ENCODE measurements at places on chromosomes 16 and 17.

DNA sequence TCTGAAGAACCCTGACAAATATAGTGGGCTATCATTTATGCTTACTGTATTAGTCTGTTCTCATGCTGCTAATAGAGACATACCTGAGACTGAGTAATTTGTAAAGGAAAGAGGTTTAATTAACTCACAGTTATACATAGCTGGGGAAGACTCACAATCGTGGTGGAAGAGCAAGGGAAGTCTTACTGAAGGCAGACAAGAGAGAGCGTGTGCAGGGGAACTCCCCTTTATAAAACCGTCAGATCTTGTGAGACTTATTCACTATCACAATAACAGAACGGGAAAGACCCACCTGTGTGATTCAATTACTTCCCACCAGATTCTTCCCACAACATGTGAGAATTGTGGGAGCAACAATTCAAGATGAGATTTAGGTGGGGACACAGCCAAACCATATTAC, 526.8 kb upstream of the GOT2 start:
- DNase-seq = no peak

GRCh38 chr17:8176998-8177731, 985 bp upstream of the TMEM107 start:
- no peak for DNase-seq

- no peak for DNase-seq
These were observed 41.5 kb upstream of the GNG13 start for GRCh38 chr16:842061-842476.

- no peak for DNase-seq
These were observed 10.8 kb downstream of the CPNE2 start for GRCh38 chr16:57102888-57103851.

GRCh38 chr16:75244844-75245758, 6.3 kb downstream of the BCAR1 start:
- DNase-seq = no peak

GRCh38 chr17:31266042-31266441, 31.0 kb downstream of the OMG start:
- DNase-seq = no peak

DNA sequence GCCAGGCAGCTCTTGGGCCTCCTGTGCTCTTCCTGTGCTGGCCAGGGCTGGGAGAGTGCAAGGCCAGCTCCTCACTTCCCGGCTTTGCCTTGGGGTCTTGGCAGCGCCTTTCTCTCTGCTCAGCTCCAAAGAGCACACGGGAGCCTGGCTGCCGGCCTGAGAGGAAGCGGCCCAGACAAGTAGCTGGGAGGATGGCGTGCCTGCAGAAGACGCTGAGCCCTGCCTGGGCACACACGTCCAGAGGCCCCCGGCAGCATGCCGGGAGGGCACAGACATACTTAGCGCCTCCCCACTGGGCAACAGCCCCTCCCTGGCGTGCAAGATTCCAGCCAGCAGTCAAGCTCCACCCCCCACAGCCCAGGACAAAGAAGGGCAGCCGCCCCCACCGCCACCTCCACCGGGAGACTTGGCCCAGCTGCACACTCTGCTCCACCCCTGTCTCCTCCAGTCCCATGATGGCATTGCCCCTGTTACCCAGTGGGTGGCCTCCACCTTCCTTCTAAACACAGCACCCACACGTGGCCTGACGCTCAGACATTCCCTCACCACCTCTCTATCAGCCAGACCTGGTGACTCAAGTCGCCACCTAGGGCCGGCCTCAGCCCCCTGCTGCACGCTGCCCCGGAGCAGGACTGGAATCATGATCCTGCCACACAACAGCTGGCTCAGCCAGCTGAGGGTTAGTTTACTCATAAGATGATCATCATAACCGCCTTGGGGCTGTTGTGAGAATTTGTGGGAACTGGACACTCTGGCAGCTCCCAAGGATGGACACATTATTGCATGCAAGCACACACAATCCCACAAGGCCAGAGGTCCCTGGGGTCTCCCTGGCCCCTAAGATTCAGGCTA, 12.4 kb downstream of the SGCA start:
- peak; percentile 73 for DNase-seq

- peak; percentile 45 for DNase-seq
These were observed 418.3 kb downstream of the NPIPA7 start for GRCh38 chr16:16797239-16797638.

DNA sequence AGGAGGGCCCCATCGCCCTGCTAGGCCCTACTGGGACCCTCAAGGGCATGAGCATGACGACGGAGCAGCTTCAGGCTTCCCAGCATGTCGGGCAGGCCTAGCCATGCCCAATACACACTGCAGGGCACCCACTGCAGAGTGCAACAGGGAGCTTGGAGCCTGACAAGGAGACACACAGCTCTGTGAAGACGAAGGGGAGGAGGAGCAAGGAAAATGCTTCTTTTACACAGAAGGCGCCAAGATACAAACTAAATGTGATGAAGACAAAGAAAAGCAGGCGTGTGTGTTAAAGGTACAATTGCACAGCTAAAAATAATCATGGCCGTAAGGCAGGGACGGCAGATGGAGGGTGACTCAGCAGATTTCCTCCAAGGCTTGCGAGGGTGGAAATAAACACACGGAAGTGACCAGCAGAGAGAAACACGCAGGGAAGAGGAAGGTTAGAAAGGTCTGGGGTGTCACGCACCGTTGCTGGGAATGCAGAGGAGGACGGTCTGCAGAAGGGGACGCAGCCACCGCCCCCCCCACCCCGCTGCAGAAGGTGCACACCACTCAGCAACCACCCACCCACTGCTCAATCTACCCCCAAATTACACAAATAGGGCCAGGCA, 108.5 kb downstream of the ZNF778 start:
- DNase-seq = peak; percentile 61

- peak; percentile 95 for DNase-seq
These were observed 2.2 kb upstream of the PDP2 start for GRCh38 chr16:66878067-66878466.

- no peak for DNase-seq
These were observed 1.7 kb upstream of the PGAP6 start for GRCh38 chr16:383326-384051.
